ENCODE measurements at places on chromosomes 7 and 10.

DNA sequence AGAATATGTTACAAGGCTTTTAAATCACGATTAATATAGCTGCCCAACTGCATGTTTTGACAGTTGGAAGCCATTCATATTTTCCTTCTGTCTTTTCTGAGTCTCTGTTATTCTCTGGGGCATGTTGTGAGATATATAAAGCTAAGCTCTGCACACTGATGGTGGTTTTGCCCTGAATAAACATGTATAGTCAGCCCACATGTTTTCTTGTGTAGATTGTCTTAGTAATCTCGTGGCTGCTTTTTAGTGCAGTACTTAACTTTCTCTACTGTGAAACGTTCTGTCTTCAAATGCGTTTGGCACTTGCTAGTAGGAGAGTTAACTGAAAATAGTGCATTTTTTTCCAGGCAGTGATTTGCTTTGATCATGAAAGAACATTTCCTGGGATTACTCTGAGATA is 268.5 kb downstream of the DNAJB9 start:
- DNase-seq, result no peak

- DNase-seq, result no peak
These were observed 29.7 kb downstream of the HTRA1 start for GRCh38 chr10:122490786-122491680.

GRCh38 chr10:33321516-33321915 is 13.0 kb downstream of the NRP1 start:
- no peak for DNase-seq

DNA sequence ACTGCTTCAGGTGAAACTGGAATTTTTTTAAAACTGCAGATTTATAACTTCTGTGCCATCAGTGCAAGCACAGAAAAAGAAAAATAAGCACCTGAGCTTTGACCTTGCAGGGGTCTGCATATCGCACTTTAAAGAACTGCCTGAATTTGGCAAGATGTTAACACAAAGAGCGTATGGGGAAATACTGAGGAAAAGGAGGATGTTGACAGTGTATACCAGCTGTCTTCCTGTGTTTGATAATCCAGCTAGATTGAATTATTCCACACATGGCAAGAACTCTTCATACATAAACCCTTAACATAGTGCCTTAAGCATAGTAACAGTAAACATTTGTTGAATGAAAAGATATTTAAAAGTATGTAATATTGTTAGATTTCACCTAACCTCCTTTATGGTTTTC is 30.0 kb downstream of the SMC3 start:
- no peak for DNase-seq
